Breast epithelium (tissue), 4 donors: ENCODE measurements at places on chromosomes 4 and X.

DNA sequence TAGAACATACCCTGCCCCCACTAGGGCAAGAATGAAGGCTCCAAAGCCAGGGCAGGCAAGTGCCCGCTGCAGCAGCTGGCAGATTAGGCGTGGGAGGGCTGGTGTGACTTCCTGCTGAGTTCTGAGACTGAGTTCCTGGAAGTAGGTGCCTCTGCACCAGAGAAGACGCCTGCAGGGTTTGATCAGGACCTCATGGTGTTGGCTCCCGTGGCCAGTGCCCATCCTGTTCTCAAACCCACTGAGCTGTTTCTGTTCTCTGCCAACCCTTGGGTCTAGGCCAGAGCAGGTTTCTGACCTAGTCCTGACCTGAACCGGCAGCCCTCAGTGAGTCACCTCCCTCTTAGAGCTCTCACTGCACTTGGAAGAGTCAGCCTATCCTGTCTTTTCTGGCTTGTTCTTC lies 220.7 kb downstream of the HS6ST2 start:
- no peak overlapping the region for H3K27ac ChIP-seq
- H3K27me3 ChIP-seq: peaks cover 53% of the 10 kb centered on the region
- no peak overlapping the region for H3K4me3 ChIP-seq
- H3K4me1 ChIP-seq: no peaks in the 10 kb centered on the region
- DNase-seq: peak; percentile 47
- H3K36me3 ChIP-seq: no peaks in the 10 kb centered on the region

GRCh38 chr4:3320361-3321023 lies 27.7 kb downstream of the RGS12 start:
- H3K4me1 ChIP-seq: no peaks in the 10 kb centered on the region
- no peak overlapping the region for H3K27ac ChIP-seq
- H3K36me3 ChIP-seq: no peaks in the 10 kb centered on the region
- no peaks in the 10 kb centered on the region for H3K27me3 ChIP-seq
- peak; percentile 42 for DNase-seq

- H3K36me3 ChIP-seq: no peaks in the 10 kb centered on the region
- H3K4me1 ChIP-seq: no peaks in the 10 kb centered on the region
- H3K4me3 ChIP-seq: no peak overlapping the region
- peak overlapping the region; percentile 40 for H3K27ac ChIP-seq
- no peaks in the 10 kb centered on the region for H3K27me3 ChIP-seq
These were observed 31.2 kb downstream of the PLS3 start for GRCh38 chrX:115591856-115592842.

GRCh38 chr4:115396034-115396433 lies 282.6 kb upstream of the NDST4 start:
- H3K4me3 ChIP-seq: no peak overlapping the region
- no peaks in the 10 kb centered on the region for H3K27me3 ChIP-seq
- no peaks in the 10 kb centered on the region for H3K36me3 ChIP-seq
- H3K4me1 ChIP-seq: no peaks in the 10 kb centered on the region
- no peak overlapping the region for H3K27ac ChIP-seq
- no peak for DNase-seq

DNA sequence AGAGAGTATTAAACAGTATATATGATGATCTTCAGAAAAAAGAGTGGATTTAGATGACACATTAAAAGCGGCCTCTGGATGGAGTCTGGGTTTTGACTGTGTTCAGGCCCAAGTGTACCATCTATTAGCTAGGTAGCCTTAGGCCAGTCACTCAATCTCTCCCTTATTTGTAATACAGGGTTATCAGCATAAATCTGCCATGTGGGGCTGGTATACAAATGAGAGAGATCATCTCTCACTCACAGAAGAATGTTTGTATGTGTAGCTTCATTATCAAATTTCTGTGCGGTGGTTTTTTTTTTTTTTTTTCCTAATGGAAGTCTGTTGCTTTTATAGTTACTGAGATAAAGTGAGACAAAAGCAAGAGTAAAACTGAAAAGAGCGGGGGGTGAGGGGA lies 12.7 kb downstream of the SLC2A9 start:
- H3K27me3 ChIP-seq: no peaks in the 10 kb centered on the region
- H3K27ac ChIP-seq: no peak overlapping the region
- no peak overlapping the region for H3K4me3 ChIP-seq
- H3K4me1 ChIP-seq: peaks cover 3% of the 10 kb centered on the region
- DNase-seq: no peak

GRCh38 chr4:110778521-110778920 lies 155.6 kb upstream of the PITX2 start:
- no peaks in the 10 kb centered on the region for H3K4me1 ChIP-seq
- H3K27me3 ChIP-seq: no peaks in the 10 kb centered on the region
- no peak overlapping the region for H3K27ac ChIP-seq

DNA sequence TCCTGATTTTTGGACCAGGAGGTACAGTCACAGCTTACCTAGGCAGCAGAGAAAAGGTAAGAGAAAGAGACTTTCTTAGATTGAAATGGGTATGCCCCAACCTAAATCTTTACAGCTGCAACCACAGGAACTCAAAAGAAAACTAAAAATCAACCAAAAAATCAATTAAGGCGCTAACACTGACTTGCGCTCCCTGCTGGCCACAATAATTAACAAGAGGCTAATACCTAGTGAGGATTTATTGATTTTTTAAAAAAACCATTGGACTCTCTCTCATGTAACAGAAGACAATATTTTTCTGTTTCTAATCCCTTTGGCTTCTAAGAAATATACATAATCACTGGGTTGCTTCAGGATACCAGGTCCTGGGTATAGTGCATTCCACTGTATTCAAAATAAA lies 153.9 kb upstream of the TENM3 start:
- no peaks in the 10 kb centered on the region for H3K36me3 ChIP-seq
- no peaks in the 10 kb centered on the region for H3K27me3 ChIP-seq
- DNase-seq: no peak
- no peak overlapping the region for H3K27ac ChIP-seq
- no peaks in the 10 kb centered on the region for H3K4me1 ChIP-seq
- no peak overlapping the region for H3K4me3 ChIP-seq

DNA sequence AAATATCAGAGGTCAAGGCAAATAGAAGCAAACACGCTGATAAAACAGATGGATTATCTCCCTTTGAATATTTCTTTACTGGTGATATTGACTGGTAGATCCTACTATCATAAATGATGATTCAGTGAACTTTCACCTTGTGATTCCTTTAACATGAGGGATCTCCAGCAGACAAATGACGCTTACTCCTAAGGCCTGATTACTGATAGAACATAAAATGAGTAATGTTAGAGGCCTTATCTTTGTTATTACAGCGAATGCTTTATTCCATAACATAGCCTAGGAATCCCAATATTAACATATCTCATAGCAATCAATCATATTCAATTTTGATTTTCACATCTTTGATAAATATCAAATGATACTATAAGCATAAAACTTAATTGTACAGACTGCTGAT lies 152.3 kb downstream of the SLC10A7 start:
- no peaks in the 10 kb centered on the region for H3K27me3 ChIP-seq
- no peaks in the 10 kb centered on the region for H3K36me3 ChIP-seq
- no peak overlapping the region for H3K27ac ChIP-seq

DNA sequence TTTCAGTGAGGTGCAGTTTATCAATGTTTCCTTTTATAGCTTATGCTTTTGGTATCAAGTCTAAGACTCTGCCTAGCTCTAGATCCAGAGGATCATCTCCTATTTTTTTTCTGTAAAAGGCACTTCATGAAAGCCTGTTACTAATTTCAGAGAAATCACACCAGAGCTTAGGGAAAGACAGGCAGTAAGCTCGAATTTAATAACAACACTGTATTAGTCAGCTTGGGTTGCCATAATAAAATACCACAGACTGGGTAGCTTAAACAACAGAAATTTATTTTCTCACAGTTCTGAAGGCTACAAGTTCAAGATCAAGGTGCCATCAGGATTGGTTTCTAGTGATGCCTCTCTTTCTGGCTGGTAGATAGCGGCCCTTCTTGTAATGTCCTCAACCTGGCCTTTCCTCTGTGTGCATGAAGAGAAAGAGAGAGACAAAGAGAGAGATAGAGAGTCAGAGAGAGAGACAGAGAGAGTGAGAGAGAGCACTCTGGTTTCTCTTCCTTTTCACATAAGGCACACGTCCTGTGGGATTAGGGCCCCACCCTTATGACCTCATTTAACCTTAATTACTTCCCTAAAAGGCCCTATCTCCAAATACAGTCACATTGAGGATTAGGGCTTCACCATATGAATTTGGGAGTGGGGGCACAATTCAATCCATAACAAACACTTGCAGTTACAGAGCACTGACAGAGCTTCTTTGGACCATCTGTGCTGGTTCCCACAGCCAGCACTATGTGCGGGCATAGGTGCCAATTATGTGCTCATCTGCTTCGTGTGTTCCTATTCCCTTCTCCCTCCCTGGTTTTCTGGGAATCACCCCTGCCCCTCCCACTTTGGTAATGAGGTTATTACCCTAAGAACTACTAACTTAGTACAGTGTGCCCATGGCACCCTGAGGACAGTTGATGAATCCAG lies 114.8 kb upstream of the MED14 start:
- no peaks in the 10 kb centered on the region for H3K27me3 ChIP-seq
- no peaks in the 10 kb centered on the region for H3K4me1 ChIP-seq
- no peak for DNase-seq
- no peaks in the 10 kb centered on the region for H3K36me3 ChIP-seq

GRCh38 chr4:84916227-84916626 lies 50.3 kb downstream of the WDFY3 start:
- H3K4me3 ChIP-seq: no peak overlapping the region
- no peak overlapping the region for H3K27ac ChIP-seq
- no peaks in the 10 kb centered on the region for H3K27me3 ChIP-seq
- H3K4me1 ChIP-seq: peaks cover 11% of the 10 kb centered on the region

DNA sequence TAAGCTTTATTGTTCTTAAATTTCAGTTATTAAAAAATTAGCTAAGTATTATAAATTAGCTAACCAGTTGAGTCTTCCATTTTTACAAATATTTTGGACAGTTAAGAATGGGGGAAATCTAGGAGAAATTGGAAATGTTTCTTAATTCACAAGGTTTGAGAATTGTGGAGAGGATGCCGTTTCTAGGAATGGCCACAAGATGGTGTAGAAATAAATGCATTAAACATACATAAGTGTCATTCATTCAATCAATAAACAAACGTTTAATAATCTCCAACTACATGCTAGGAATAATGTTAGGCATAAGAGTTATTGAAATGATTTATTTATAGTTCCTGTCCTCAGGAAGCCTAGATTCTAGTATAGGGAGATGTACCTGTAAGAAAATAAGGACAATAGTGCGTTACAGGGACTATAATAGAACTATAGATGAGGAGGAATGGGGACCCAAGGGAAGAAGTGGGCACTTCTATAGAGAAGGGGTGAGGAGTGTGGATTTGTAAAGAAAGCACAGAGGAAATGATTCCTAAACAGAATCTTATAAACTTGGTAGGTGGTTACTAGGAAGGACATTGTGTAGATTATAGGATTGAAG lies 195.7 kb upstream of the ANK2 start:
- no peaks in the 10 kb centered on the region for H3K27me3 ChIP-seq
- no peak overlapping the region for H3K4me3 ChIP-seq
- no peak for DNase-seq

DNA sequence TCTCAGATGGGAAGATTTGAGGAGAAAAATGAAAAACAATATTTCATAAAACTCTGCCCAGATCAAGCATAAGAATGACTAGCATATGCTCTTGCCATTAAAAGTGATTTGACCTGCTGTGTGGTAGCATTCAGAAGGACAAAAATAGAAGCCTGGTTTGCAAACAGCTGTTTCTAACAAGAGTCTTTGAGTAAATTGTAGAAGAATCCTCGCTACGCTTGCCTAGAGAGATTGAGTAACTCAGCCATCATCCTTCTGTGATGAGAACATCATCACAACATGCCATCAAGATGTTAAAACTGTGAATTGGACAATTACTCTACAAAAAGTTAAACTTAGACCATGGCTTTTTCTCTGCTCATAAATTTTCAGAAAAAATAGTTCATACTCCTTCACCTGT lies 168.9 kb upstream of the PUDP start:
- H3K36me3 ChIP-seq: no peaks in the 10 kb centered on the region
- H3K4me1 ChIP-seq: no peaks in the 10 kb centered on the region
- no peak for DNase-seq
- no peak overlapping the region for H3K4me3 ChIP-seq
- H3K27me3 ChIP-seq: no peaks in the 10 kb centered on the region

GRCh38 chrX:6981718-6982406 lies 165.7 kb upstream of the STS start:
- no peaks in the 10 kb centered on the region for H3K36me3 ChIP-seq
- no peak for DNase-seq
- no peaks in the 10 kb centered on the region for H3K4me1 ChIP-seq
- H3K27ac ChIP-seq: no peak overlapping the region
- H3K27me3 ChIP-seq: no peaks in the 10 kb centered on the region
- H3K4me3 ChIP-seq: no peak overlapping the region

- DNase-seq: peak; percentile 39
- H3K27me3 ChIP-seq: peaks cover 15% of the 10 kb centered on the region
- peak overlapping the region; percentile 89 for H3K27ac ChIP-seq
- H3K4me1 ChIP-seq: no peaks in the 10 kb centered on the region
These were observed 4.5 kb downstream of the MID1IP1 start for GRCh38 chrX:38805432-38806389.

GRCh38 chr4:138005486-138005885 lies 236.7 kb downstream of the SLC7A11 start:
- no peaks in the 10 kb centered on the region for H3K27me3 ChIP-seq
- H3K27ac ChIP-seq: no peak overlapping the region
- no peaks in the 10 kb centered on the region for H3K36me3 ChIP-seq
- no peaks in the 10 kb centered on the region for H3K4me1 ChIP-seq

GRCh38 chr4:41102414-41103092 lies 111.8 kb downstream of the APBB2 start:
- no peak for DNase-seq
- no peaks in the 10 kb centered on the region for H3K36me3 ChIP-seq
- no peak overlapping the region for H3K4me3 ChIP-seq
- H3K4me1 ChIP-seq: peaks cover 6% of the 10 kb centered on the region

DNA sequence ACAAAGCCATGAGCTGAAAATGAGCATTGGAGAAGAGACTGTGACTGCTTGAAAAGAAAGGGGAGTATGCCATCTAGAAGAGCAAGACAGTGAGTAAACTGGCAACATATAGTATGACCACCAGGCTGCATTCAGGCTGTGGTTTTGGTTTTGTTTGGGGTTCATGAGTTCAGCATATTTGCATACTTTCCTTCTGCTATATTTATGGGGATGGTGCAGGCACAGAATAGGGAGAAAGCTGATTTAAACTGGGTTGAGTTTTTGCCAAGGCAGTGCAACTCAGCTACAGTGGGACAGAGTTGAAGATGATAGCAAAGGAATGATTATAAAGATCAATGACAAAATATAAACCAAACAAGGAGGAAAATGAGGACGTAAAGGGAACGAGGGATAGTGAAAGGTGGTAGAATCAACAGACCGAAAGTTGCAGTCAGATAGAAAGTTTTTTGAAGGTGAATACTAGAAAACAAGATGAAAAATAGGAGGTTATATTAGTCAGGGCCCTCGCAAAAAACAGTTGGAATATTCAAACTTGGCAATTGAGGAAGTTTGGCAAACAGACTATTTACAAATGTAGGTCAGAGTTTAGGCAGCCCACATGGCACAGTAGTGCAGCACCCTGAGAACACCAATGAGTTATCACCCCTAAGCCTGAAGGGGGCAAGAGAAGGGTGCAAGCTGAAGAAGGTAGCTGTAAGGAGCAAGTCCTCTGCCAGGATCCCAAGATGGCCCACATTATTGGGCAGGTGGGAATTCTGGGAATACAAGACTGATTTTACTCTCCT lies 114.8 kb upstream of the MAP9 start:
- no peaks in the 10 kb centered on the region for H3K27me3 ChIP-seq
- no peaks in the 10 kb centered on the region for H3K36me3 ChIP-seq
- H3K27ac ChIP-seq: no peak overlapping the region
